ENCODE measurements at places on chromosomes 4 and X.

DNA sequence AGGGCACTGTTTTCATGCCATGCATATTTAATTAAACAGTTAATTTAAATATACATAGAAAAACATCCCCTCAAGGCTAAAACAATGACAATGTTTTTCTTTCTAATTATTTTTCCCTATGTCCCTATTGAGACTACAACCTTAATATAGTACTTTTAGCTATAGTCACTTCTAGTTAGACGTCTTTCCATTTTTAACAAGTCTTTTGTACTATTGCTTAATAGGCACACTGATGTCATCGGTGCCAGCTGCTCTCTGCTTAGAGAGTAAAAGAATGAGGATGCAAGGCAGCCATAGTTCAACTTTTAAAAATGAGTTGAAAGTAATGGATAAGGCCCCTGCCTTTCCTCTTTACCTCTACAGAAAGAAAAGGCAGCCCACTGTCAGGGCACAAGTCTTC, 191.1 kb downstream of the KCTD8 start:
- no peak for DNase-seq

DNA sequence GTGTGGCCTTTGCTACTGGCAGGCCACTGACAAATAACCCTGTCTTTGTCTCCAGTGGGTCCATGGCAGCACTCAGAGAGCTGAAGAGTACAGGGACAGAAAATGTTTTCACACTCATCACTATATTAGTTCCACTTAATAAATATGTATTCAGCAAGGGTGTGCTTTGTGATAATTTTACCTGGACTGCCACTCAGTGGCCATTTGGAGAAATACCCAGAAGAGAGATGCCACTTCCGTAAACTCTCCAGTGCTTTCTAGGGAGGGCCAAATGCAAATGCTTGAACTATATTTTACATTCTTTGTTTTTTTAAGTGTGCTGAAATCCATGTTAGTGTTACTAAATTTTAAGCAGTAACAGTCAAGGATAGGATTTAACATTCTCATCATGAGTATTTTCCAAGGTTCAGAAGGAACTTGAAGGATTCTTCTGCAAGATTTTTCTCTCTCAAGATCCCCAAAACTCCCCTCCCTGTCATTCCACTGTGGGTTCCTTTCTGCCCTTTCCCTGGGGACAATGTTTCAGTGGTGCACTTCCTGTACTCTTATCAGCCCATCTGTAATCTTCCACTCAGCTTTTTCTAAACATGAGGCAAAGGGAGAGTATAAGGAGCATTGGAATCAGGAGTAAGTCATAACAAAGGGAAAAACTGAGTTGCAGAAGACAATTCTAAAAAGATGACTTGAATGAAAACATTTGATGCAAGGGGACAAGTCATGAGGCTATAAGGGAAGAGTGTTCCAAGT, 46.0 kb downstream of the TFDP3 start:
- no peak for DNase-seq

GRCh38 chr4:87734084-87734483, 65.3 kb upstream of the IBSP start:
- no peak for DNase-seq

DNA sequence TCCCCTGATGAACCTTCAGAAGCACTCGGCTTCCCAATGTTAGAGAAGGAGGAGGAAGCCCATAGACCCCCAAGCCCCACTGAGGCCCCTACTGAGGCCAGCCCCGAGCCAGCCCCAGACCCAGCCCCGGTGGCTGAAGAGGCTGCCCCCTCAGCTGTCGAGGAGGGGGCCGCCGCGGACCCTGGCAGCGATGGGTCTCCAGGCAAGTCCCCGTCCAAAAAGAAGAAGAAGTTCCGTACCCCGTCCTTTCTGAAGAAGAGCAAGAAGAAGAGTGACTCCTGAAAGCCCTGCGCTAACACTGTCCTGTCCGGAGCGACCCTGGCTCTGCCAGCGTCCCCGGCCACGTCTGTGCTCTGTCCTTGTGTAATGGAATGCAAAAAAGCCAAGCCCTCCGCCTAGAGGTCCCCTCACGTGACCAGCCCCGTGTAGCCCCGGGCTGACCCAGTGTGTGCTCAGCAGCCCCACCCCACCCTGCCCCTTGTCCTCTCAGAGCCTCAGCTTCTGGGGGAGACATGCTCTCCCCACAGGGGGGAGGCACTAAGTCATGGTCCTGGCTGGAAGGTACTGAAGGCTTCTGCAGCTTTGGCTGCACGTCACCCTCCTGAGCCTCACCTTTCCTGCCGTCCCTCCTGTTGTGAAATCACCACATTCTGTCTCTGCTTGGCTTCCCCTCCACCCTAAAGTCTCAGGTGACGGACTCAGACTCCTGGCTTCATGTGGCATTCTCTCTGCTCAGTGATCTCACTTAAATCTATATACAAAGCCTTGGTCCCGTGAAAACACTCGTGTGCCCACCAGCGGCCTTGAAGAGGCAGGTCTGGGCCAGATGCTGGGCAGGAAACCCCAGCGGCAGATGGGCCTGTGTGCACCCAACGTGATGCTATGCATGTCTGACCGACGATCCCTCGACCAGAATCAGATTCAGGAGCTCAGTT, 34.7 kb downstream of the NOP14 start:
- no peak for DNase-seq

GRCh38 chr4:173051716-173052115, 116.9 kb upstream of the GALNT7 start:
- no peak for DNase-seq

DNA sequence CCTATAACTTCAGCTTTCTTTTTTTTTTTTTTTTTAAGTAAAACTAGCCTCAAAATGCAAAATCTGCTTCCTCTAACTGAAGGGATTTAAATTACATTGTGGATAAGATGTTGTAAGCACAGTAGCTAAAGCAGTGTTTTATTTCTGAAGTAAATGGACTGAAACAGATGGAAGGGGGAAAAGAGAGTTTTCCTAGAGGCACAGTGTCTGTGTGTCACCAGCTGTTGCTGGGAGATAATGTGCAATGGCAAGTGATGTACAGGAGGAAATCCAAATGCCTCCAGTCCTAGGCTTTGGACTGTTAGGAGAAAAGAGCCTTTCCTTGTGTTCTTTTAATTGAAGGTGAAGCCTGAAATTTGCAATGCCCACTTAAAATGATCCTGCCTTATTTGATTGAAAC, 672.1 kb downstream of the GRXCR1 start:
- DNase-seq, result no peak
